ENCODE measurements at places on chromosomes 12 and 14.

- DNase-seq: no peak
These were observed 23.5 kb downstream of the OR6C68 start for GRCh38 chr12:55515696-55516095.

- DNase-seq: no peak
These were observed 76.2 kb downstream of the APAF1 start for GRCh38 chr12:98721204-98721702.

DNA sequence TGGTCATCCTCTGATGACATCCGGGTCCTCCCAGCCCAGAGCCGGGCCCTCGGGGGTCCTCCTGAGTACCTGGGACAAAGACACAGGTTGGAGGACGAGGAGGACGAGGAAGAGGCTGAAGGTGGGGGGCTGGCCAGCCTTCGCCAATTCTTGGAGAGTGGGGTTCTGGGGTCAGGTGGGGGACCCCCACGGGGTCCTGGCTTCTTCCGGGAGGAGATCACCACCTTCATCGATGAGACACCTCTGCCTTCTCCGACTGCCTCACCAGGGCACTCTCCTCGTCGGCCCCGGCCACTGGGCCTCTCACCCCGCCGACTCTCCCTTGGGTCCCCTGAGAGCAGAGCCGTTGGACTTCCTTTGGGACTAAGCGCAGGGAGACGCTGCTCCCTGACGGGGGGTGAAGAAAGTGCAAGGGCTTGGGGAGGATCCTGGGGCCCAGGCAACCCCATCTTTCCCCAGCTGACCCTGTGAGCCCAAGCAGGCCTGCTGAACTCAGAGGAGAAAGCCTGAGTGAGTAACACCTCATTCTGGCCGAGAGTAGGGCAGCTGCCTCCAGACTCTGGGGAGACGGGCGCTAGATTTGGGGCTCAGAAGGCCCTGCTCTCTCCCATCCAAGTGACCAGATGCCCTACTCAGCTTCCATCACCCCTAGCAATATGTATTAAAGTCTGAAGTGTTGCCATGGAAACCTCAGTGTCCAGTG, 1.3 kb upstream of the P3H3 start:
- DNase-seq: no peak

- DNase-seq: no peak
These were observed 40.9 kb downstream of the TSHR start for GRCh38 chr14:80996049-80996901.

DNA sequence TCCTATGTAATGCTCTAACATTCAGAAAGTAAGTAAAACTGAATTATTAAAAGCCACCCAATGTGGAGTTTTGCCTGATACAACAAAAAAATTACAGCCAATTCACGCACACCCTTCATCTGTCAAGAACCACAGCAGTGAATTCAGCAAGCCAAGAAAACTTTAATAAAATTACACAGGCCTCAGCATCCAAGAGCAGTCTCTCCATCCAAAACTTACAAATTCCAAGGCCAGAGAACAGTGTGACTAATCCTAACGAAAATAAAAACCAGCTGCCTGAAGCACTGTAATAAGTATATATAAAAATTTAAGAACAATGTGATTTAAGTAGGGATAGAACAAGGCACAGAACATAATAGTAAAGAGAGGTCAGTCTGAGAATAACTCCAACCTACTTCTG, 54.2 kb downstream of the SIX6 start:
- no peak for DNase-seq

DNA sequence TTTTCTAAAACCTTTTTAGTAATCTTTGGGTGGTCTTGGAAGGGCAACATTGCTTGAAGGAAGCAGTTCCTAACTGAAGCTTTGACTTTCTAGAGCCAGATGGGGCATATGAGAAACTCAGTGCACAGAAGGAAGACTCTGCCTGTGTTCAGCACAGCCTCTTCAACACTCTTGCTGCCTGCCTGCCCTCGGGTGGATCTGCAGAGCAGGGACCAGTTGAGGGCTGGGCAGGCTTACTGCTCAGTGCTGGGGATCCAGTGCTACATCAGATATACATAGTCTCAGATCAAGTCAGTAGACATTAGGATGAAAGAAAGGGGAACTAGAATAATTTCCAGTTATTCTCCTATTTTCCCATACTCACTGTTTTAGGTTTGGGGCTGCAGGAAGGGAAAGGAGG, 29.5 kb upstream of the TMX1 start:
- no peak for DNase-seq

GRCh38 chr12:129530984-129531383, 372.8 kb downstream of the TMEM132D start:
- DNase-seq: no peak

DNA sequence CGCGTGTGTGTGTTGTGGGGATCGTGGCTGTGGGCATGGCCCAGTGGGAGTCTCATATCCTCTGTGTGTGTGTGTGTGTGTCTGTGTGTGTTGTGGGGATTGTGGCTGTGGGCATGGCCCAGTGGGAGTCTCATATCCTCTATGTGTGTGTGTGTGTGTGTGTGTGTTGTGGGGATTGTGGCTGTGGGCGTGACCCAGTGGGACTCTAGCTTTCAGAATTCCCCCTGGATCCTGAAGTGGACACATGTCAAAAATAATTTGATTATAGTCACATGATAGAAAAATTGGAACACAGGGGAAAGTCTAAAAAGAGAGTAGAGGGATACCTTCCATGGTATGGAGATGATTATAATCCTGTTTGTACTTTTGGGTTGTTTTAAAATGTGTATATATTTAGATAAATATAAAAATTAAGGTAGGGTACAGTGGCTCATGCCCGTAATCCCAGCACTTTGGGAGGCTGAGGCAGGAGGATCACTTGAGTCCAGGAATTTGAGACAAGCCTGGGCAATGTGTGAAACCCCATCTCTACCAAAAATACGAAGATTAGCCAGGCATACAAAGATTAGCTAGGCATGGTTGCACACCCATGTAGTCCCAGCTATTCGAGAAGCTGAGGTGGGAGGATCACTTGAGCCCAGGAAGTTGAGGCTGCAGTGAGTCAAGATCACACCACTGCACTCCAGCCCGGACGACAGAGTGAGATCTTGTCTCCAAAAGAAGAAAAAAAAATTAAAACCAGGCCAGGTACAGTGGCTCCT, 11.0 kb downstream of the PAPLN start:
- no peak for DNase-seq

DNA sequence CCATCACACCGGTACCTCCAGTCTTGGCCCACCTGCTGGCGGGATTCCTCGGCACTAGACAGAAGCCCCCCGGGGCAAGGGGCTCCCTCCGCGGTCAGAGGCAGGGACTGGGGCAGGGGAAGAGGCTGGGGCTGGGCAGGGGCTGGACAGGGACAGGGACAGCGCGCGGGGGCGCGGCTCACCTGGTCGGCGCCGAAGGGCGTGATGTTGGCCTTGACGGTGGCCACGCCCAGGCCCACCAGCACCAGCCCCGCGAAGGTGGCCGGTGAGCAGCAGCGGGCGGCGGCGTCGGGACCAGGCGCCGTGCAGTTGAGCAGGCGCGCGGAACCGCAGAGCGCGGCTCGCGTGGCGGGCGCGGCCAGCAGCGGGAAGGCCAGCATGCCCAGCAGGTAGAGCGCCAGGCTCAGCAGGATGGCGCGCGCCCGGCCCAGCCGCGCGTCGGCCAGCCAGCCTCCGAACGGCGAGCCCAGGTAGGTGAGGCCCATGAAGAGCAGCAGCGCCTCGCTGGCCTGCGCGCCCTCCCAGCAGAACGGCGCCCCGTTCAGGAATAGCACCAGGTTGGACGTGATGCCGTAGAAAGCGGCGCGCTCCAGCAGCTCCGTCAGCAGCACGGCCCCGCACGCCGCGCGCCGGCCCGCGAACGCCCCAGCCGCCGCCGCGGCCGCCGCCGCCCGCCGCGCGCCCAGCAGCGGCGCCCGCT, 392 bp downstream of the SLC15A4 start:
- no peak for DNase-seq

DNA sequence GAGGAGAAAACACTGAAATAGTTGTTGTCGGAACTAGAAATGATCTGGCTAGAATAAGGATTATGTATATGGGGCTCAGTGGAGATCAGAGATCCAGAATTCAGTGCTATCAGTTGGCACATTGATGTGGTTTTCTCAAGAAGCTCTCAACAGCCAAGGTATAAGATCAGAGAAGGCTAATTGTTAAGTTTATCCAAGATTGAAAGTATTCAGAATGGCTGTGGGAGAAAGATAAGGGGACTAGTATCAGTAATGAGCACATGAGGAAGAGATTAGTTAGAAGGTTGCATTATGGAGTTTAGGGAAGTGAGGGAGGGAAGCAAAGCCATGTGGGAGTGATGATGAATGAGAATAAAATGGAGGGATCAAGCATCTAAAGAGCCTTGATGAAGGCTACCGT, 128.1 kb upstream of the MIS18BP1 start:
- DNase-seq: no peak

DNA sequence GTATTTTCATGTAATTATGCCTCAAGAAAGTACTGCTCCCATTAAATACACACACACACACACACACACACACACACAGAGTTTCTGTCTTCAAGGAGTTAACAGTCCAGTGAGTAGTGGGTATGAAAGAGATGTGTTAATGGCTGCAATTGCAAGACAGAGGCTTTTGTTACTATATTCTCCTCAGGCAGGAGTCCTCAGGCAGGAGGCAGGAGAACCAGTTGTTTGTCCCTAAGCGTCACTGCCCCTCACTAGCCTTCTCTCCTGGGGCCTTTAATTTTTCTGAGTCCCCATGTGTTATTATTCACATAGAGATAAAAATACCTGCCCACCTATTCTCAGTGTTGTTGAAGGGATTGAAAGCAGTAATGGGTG, 31.2 kb downstream of the DAD1 start:
- DNase-seq: no peak

- DNase-seq: no peak
These were observed 171.7 kb upstream of the RTL1 start for GRCh38 chr14:101075025-101075800.

- no peak for DNase-seq
These were observed 186.6 kb downstream of the CALM1 start for GRCh38 chr14:90583427-90583826.

- no peak for DNase-seq
These were observed 182.2 kb downstream of the AACS start for GRCh38 chr12:125247477-125247876.

DNA sequence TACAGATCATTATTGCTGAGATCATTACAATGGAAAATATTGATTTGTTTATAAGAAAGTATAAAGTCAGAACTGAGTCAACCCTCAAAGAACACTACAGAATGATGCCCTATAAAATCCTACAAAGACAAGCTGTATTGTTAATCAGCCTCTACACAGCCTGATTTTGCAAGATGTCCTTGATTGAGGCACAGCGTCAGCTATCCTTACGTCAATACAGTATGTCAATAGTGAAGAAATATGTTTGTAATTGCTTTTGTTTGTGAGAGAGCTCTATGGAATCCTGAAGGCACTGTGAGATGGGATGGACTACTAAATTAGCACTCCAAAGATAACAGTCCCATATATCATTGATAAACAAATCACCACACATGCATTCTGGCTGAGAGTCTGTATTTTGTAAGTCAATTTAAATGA, 70.7 kb downstream of the RASSF9 start:
- no peak for DNase-seq
